Suprapubic skin (tissue), 4 donors: ENCODE measurements at places on chromosomes 2 and 18. TPM values are rescaled to one million over a fixed set of nuclear protein-coding genes. Genes with fewer than 3 reads are reported as not detected.

- no peaks in the 10 kb centered on the region for H3K4me1 ChIP-seq
- H3K27me3 ChIP-seq: no peaks in the 10 kb centered on the region
- H3K36me3 ChIP-seq: no peaks in the 10 kb centered on the region
- no peak for DNase-seq
- no peak overlapping the region for H3K27ac ChIP-seq
Measured at GRCh38 chr2:67631483-67631882, 234.3 kb downstream of the ETAA1 start.

PROM2 gene
- 99.8 TPM for total RNA-seq

GRCh38 chr2:71465356-71465755, 12.0 kb downstream of the DYSF start:
- peaks cover 63% of the 10 kb centered on the region for H3K27me3 ChIP-seq
- no peak for DNase-seq

AMER3 gene
- not detected for total RNA-seq

DNA sequence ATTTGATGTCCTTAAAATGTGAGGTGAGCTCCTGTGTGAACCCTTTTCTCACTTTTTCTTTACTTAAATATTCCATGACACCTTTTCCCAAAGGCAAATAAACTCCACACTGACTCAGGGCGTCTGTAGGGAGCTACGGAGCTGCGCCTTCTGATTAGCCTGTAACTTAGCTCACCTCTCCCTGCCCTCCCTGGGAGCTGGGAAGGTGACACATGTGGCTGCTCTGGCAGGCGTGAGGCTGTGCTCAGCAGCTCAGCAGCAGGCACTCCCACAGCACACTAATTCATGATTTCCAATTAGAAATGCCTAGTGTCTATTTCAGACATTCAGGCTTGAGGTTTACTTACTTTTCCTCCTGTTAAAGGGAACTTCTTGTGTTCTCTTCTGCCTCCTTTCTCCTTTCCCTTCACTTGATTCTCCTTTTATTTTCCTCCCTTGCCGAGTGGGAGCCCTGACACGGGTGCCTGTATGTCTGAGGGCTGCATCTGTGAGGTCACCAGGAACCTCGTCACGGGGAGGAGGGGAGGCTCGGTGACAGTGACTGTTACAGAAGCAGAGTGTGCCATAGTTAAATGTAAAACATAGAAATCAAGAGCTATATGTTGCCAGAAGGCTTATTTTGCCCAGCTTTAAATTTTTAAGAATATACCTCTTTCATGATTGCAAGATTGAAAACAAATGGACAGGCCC, 437.1 kb downstream of the DCDC2C start:
- H3K4me1 ChIP-seq: no peaks in the 10 kb centered on the region
- H3K27ac ChIP-seq: no peak overlapping the region
- DNase-seq: no peak
- no peaks in the 10 kb centered on the region for H3K36me3 ChIP-seq

DNA sequence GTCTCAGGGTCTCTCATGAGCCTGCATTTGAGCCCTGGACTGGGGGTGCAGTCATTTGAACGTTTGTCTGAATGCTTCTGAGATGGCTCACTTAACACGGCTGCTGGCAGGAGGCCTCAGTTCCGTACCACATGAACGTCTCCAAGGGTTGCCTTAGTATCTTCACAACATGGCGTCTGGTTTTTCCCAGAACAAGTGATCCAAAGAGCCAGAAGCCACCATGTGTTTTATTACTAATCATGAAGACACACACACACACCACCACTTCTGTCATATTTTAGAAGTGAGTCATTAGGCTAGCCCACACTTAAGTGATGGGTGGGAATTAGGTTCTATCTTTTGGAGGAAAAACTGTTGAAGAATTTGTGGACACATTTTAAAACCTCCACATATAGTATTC, 15.0 kb upstream of the MYO1B start:
- no peak overlapping the region for H3K4me3 ChIP-seq
- peaks cover 25% of the 10 kb centered on the region for H3K4me1 ChIP-seq
- DNase-seq: no peak
- no peaks in the 10 kb centered on the region for H3K27me3 ChIP-seq
- H3K36me3 ChIP-seq: no peaks in the 10 kb centered on the region
- H3K27ac ChIP-seq: no peak overlapping the region

- H3K4me3 ChIP-seq: no peak overlapping the region
- H3K27ac ChIP-seq: no peak overlapping the region
- no peaks in the 10 kb centered on the region for H3K27me3 ChIP-seq
- peaks cover 5% of the 10 kb centered on the region for H3K4me1 ChIP-seq
- no peak for DNase-seq
Measured at GRCh38 chr2:88038263-88039105, 17.1 kb downstream of the KRCC1 start.

GRCh38 chr18:61761875-61762274, 130.9 kb downstream of the RNF152 start:
- no peak overlapping the region for H3K27ac ChIP-seq
- H3K27me3 ChIP-seq: no peaks in the 10 kb centered on the region
- no peak overlapping the region for H3K4me3 ChIP-seq
- no peaks in the 10 kb centered on the region for H3K36me3 ChIP-seq
- no peaks in the 10 kb centered on the region for H3K4me1 ChIP-seq
- DNase-seq: no peak

DNA sequence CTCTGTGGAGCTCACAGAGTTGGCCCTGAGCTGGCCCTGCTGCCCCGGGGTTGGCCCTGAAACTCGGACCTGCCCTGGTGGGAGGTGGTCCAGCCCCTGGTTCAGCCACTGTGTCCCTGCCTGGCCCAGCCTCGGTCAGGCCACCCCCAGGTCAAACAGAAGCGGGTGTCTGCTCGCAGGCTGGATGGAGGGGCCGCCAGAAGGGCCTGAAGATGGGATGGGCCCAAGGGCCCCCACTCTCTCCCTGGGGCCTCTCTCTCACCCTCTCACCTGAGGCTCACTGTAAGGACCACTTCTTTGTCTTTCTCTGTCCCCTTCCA, 25.1 kb upstream of the B3GNT7 start:
- H3K27me3 ChIP-seq: no peaks in the 10 kb centered on the region
- H3K4me3 ChIP-seq: no peak overlapping the region
- H3K27ac ChIP-seq: no peak overlapping the region
- no peak for DNase-seq
- H3K4me1 ChIP-seq: peaks cover 3% of the 10 kb centered on the region

C1QL2 gene
- 0.76 TPM for total RNA-seq

ITM2C gene
- total RNA-seq: 12.2 TPM

ESPNL gene
- 0.56 TPM for total RNA-seq

- no peak overlapping the region for H3K4me3 ChIP-seq
- peaks cover 49% of the 10 kb centered on the region for H3K36me3 ChIP-seq
- no peak for DNase-seq
- H3K27me3 ChIP-seq: no peaks in the 10 kb centered on the region
- H3K4me1 ChIP-seq: no peaks in the 10 kb centered on the region
- no peak overlapping the region for H3K27ac ChIP-seq
Measured at GRCh38 chr2:135786823-135787222, 45.2 kb downstream of the UBXN4 start.
